Anterior cingulate cortex (tissue), 58 donors: ENCODE measurements at places on chromosomes 3 and 15.

GRCh38 chr3:51715231-51715976 lies 8.5 kb downstream of the GRM2 start:
- no peak for DNase-seq

DNA sequence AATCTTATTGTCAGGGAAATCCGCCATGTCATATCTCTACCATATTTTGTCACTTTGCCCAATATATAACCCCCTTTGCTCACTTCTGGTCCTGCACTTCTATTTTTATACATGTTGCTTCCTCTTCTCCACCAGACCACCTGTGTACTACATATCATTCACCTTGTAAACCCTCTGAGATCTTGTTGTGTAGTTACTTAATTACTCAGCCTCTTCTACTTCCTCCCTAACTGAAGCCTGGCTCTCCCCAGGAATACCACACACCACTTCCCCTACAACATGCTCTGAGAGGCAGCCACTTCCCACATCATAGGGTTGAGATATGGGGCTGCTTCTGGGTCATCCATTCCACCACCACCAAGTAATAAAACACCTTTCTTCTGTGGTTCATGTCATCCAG lies 10.0 kb downstream of the HEXA start:
- no peak for DNase-seq

GRCh38 chr15:42042602-42043400 lies 22.0 kb upstream of the PLA2G4E start:
- DNase-seq: no peak

DNA sequence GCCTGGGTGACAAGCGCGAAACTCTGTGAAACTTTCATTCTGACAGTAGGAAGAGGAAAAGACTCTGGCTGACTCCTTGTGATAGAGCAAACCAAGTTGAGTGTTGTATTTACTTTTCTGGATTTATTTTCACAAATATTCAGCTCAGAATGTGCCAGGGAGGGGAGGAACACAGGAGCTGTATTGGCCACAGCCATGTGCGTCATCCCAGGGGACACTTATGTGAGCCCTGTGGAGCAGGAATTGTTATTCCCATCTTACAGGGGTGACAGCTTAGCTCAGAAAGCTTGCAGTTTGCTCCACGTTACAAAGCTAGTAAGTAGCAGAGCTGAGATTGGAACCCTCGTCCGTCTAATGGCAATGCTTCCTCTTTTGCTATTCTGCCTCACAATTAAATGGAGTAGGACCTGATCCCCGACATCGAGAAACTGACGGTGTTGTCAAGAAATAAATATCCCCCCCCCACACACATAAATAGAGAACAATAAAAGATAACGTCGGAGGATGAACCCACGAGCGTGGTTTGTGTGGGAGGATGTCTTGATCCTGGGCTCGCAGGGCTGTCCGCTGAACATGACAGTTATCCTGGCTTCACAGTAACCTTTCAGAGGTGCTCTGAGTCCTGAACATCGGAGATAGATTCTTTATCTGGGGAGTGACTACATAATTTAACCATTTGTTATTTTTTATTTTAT lies 151.6 kb upstream of the CTDSPL start:
- DNase-seq: no peak

GRCh38 chr15:39431376-39431775 lies 149.5 kb upstream of the THBS1 start:
- DNase-seq: no peak

DNA sequence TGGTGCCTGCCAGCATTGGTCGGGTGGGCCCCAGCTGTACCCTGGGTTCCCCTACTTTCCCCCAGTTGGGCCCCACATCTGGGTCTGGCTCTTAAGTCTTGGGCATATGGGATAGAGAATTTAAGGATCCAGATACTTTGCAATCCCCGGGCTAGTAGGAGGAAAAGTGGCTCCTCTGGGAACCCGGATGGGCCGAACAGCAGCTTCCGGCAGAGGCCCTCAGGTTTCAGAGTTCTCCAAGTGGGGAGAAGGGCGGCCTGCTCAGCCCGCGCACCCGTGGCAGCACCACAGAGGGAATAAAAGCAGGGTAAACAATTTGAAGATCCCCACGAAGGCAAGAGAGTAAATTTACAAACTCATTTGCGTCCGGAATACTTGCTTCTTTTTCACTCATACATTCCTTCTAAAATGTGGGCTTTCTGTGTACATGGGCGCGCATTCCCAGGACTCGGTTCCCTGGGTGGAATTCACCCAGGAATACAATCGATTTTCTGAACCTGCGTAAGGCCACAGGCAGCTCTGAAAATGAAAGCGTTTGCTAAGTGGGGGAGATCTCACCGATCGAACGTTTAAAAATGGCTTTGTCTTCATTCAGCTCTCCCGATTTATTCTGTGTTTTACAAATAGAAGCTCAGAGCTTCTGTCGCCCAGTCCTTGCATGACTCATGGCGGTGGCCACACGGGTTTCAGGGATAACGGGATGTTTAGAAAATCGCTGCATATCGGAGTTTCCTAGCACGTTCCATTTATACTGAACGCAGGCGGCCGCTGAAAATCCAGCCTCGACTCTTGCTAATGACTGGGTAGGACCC lies 74.0 kb upstream of the POLG start:
- no peak for DNase-seq

- DNase-seq: no peak
These were observed 25.9 kb upstream of the ZBTB38 start for GRCh38 chr3:141342386-141342785.

DNA sequence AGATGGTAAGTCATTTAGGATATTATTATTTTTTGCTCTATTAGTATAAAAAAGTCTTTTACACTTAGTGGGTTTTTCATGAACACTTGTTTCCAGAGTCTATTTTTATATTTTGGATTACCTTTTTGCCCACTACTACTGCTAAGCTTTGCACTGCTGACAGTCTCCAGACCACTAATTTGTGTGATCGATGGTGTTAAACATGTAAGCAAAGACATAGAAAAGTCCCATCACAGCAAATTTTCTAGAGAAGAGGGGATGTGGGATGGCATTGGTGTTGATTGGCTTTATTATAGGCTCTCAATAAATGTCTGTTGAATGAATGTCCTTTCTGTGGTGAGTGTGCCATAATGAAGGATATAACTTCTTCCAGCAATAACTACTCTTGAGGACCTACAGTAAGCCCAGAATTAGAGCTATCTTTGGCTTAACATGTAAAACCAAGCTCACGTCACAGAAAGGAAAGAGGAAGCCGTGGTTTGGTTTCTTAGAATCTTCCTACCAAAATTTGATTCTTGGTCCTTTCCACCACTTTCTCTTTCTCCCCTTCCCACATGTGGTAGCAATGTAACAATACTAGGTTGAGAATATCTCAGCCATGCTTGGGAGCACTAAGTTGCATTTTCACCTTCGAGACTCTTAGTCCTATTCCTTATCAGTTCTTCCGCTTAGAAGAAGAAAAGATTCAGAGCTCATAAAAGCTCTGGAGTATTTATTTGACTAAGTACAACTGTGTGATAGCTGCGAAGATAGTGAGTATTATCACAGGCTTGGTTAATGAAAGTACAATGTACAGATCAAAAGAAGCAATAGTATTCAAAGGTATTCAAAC lies 90.6 kb upstream of the UMPS start:
- no peak for DNase-seq

GRCh38 chr15:34366271-34367065 lies 528 bp downstream of the LPCAT4 start:
- DNase-seq: peak; percentile 47

DNA sequence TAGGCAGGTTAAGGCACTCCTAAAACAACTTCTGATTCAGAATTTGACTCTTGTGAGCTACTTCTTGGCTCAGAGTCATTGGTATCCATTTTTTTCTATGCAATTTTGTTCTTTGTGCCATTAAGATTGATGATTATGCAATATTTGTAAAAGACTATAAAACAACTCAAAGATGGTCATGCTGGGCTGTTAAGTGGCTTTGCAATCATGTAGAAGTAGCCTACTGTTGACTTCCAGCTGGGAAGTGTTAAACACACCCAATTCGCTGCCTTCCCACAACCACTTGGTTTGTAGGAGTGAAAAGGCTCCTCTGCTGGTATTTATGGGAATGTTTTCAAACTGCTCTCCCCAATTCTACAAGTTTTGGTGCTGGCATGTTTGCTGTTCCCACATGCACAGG lies 74.7 kb upstream of the COL6A6 start:
- no peak for DNase-seq

DNA sequence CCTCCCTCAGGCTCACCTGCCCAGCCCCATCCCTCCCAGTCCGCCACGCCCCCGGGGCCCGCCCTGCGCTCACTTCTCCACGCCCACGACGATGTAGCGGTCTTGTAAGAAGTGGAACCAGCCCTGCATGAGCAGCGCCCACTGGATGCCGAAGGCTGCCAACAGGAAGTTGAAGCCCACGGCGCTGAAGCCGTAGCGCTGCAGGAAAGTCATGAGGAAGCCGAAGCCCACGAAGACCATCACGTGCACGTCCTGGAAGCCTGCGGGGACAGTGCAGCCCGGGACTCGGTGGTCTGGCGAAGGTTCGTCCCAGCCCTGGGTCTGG lies 9.7 kb downstream of the RHCG start:
- no peak for DNase-seq

DNA sequence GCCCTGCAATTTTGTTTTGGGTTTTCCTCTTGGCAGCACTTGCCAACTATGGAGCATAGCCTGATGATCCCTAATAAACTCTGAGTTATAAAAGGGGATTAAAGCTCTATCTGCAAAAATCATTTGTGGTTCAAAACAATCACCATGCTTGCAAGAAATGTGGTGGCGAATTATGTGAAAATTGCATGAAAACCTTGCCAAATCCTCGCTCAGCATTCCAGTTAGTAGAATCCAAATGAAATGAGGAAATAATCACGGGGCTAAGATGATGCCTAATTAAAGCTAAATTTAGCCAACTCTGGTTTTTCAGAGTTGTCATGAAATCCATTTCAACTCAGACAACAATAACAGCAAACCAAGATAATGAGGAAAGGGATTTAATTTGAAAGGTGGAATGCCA lies 73.0 kb upstream of the PROK2 start:
- no peak for DNase-seq

GRCh38 chr15:90563463-90563862 lies 33.7 kb downstream of the CRTC3 start:
- no peak for DNase-seq

DNA sequence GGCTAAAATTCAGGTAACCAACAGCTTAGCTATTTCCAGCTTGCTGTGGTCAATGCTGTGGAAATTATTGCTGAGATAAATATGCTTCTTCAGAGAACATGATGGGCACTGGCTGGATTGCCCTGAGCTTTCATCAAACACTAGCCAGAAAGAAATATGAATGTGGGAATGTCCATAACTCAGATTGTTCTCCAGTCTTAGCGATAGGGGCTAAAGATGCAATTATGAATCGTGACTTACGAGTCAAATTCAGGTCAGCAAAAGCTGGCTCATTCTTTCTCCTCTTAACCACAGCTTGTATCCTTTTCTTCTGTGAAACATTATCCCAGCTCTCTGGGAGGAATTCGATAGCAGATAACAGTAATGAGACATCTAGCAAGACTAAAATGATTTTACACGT lies 307.6 kb downstream of the RYR3 start:
- DNase-seq: no peak

- no peak for DNase-seq
These were observed 93.4 kb downstream of the PRICKLE2 start for GRCh38 chr3:64131725-64132469.

- DNase-seq: no peak
These were observed 86.5 kb downstream of the TBC1D2B start for GRCh38 chr15:77991029-77991406.

GRCh38 chr3:53255423-53255774 lies 423 bp downstream of the TKT start:
- no peak for DNase-seq

- no peak for DNase-seq
These were observed 176.5 kb downstream of the RAP2B start for GRCh38 chr3:153338487-153338886.

DNA sequence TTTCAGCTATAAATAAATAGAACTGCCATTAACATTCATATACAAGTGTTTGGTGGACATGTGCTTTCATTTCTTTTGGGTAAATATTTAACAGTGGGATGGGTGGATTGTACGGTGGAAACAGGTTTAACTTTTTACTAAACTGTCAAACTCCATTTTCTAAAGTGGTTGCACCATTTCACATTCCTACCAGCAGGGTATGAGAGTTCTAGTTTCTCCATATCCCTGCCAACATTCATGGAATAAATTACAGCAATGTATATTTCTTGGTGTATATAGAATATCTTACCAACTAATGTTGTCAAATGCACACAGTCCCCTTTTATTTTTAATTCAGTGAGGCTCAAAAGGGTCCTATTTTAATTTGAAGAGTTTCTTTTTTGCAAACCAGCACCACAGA lies 71.3 kb upstream of the CTXND1 start:
- no peak for DNase-seq

DNA sequence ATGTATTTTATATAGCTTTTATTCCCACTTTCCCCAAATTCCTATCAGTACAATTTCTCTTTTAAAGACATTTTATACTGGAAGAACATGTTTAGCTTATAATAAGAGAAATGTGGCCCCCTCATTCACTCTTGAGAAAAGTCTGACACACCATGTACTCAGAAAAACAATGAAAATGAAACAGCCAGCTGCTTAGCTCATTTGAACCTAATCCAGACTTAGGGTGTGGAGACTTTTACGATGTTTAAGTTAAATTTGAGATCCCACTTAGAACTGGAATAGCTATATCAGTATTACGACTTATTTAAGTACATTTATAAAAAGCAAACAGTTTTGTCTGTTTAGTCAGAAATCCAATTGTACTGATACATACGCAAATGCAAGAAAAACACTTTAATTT lies 252.3 kb upstream of the ARRDC4 start:
- no peak for DNase-seq
